ENCODE measurements at places on chromosomes 5 and 9.

DNA sequence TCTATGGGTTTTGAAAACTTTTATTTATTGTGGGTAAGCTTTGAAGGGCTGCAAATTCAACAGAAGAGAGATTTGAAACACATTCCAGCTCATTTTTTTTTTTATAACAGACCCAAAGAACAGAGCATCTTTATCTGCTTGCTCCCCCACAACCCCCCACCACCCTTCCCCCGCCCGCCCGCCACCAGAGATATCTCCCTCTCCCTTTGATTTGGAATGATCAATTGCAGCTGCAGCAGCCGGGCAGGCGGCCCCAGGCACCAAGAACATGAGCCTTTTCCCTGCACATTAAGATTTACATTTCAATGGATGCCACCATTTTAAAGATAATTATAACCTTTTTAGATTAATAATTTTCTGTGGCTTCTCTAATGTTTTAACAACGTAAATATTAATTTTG lies 510.9 kb downstream of the ZNF608 start:
- no peak for DNase-seq

DNA sequence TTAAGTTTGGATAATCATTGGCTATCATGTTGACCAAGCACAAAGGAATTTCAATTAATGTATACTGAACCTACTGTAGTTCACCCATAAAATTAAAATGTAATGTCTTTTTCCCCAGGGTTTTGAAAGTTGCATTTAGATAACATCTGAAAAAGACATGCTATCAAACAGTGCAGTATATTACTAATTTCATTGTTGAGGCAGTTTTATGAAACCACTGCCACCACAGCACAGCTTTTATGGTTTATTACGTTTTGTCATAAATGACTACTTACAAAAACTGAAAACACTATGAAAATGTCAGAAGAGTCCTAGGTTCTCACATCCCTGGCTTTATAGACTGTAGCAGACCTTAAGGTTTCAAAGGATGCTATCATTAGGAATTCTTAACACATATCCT lies 32.0 kb upstream of the HAPLN1 start:
- no peak for DNase-seq

GRCh38 chr5:93421987-93422401 lies 159.0 kb downstream of the NR2F1-AS1 start:
- DNase-seq, result no peak

- DNase-seq, result no peak
Measured at GRCh38 chr9:89576404-89576839, 28.4 kb upstream of the GADD45G start.

- DNase-seq, result no peak
Measured at GRCh38 chr5:131983244-131983771, 28.1 kb downstream of the ACSL6 start.

- DNase-seq, result no peak
Measured at GRCh38 chr5:138843316-138844124, 31.6 kb downstream of the LRRTM2 start.

DNA sequence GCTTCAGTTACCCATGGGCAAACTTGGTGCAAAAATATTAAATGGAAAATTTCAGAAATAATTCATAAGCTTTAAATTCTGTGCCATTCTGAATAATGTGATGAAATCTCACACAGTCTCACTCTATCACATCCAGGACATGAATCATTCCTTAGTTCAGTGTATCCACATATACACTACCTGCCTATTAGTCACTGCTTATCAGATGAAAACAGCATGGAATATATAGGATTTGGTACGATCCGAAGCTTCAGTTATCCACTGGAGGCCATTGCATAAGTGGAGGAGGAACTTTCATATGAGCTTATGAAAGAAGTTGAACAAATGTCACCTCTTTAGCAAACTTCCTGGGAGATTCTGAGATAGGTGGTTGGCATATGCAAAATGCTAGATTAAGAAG lies 64.2 kb downstream of the GAPVD1 start:
- no peak for DNase-seq

- DNase-seq, result no peak
Measured at GRCh38 chr5:58188262-58188651, 271.6 kb downstream of the PLK2 start.

DNA sequence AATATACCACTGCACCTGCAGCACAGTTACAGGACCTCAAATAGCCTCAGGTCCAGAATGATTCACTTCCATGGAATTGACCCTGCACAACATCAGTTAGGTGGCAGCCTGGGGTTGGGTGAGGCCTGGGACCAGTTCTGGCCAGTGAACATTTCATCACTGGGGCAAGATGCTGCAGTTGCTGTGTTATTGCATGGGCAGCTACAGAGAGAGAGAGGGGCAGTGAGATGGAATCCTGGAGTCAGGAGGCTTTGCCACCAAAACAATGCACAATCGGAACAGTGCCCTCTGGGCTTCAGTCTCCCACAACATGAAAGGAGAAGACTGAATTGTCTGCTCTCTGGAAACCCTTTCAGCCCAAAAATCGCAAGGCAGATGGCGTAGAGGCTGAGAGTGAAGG lies 51.8 kb downstream of the SH3TC2 start:
- no peak for DNase-seq
